ENCODE measurements at places on chromosomes 7 and 10. TPM values are rescaled to one million over a fixed set of nuclear protein-coding genes. Genes with fewer than 3 reads are reported as not detected.
A peak's percentile ranks its signal among the peaks of the same experiment; 100 is the strongest.

DNA sequence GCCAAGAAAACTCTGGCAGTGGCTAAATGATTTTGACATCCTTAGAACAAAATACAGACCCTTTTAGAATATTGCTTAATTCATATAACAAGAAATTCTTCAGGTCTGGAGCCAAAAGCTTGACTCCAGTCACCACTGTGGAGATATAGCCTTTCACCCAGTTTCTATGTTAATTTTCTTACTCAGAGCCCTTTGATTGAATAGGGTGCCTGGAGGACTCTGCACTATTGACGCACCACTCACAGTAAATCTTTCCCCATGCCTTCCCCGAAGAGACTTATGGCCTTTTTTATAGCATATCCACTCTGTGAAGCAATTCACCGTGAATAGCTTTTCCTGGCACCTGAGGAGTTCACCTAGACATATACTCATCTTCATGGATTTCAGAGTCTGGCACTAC lies 613.8 kb downstream of the ZWINT start:
- H3K36me3 ChIP-seq = no peaks in the 10 kb centered on the region
- no peaks in the 10 kb centered on the region for H3K27me3 ChIP-seq
- no peak overlapping the region for H3K4me3 ChIP-seq
- no peaks in the 10 kb centered on the region for H3K4me1 ChIP-seq
- no peak overlapping the region for H3K27ac ChIP-seq
- DNase-seq = no peak

GRCh38 chr7:159119026-159119741 lies 25.5 kb downstream of the VIPR2 start:
- no peak overlapping the region for H3K27ac ChIP-seq
- no peak for DNase-seq
- H3K4me3 ChIP-seq = no peak overlapping the region
- no peaks in the 10 kb centered on the region for H3K4me1 ChIP-seq

DNA sequence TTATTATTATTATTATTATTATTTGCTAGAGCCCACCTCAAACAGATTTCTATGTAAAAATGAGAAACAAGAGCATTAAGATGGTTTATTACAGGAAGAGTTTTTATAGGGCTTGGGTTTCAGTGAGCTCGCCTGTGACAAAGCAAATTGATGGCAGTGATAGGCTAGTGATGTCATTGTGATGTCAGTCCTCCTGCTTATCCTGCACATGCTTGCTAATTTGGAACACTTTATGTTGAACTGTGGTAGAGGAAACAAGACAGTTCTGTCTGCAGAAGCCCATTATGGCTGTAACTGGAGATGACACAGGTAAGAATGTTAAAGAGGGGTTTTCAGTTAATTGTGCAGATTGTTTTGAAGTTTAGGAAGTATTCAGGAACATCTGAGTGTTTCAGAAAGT lies 68.3 kb downstream of the CREM start:
- H3K4me1 ChIP-seq = peaks cover 24% of the 10 kb centered on the region
- H3K27ac ChIP-seq = peak overlapping the region; percentile 95
- DNase-seq = peak; percentile 56
- peak overlapping the region; percentile 75 for H3K4me3 ChIP-seq
- H3K36me3 ChIP-seq = no peaks in the 10 kb centered on the region

- H3K4me1 ChIP-seq = 0 out of 2 replicates have a peak, but pooled peaks cover 5% of the 10 kb centered on the region
- no peaks in the 10 kb centered on the region for H3K36me3 ChIP-seq
- no peak overlapping the region for H3K27ac ChIP-seq
These were observed 266.8 kb downstream of the INHBA start for GRCh38 chr7:41436139-41436538.

DNA sequence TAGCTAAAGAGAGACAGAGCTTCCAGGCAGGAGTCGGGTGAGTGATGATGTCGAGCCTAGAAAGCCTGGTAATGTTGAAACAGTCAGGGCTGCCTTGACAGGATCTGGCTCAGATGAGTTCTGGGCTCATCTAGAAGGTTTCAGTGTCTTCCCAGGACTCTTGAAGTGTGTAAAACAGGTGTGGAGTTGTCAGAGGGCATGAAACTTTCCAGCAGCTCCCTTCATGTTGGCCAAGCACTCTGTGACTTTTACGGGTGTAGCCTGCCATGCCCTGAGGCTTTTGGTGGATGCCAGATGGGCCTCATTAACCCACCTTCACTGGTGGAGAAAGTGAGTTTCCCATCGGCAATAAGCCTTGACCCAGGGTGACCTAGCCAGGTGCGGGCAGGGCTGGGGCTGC lies 66.4 kb upstream of the PDCD4 start:
- no peak overlapping the region for H3K4me3 ChIP-seq
- no peak for DNase-seq
- peaks cover 24% of the 10 kb centered on the region for H3K4me1 ChIP-seq
- H3K27ac ChIP-seq = no peak overlapping the region
- H3K27me3 ChIP-seq = 0 out of 2 replicates have a peak, but pooled peaks cover 5% of the 10 kb centered on the region

BAMBI gene
- 0.76 TPM for total RNA-seq

SUPV3L1 gene
- total RNA-seq = 29.9 TPM

ANXA7 gene
- 152 TPM for total RNA-seq

CCDC7 gene
- total RNA-seq = 19.1 TPM

GPR141 gene
- not detected for total RNA-seq

Measured in GM23248 (cell line).